GF-D8 (cell line): ENCODE measurements at places on chromosomes 7 and 10.

- no peak for DNase-seq
These were observed 14.4 kb upstream of the SH2B2 start for GRCh38 chr7:102272075-102272916.

DNA sequence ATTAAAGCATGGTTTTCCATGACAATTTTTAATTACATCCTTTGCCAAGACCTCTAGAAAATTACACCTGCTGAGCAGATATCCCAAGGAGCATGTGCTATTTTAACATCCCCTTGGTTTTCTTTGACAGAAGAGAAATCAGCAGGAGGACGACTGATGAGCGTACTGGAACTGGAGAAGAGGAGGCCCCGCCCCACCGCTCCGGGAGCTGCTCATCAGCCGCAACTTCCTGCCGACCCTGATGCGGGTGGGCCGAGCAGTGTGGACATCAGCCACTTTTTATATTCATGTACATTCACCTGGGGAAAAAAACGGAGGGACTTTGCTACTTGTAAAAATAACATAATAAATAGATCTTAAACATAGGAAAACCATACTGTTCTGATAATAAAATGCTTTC is 54.2 kb downstream of the CDC123 start:
- no peak for DNase-seq

- DNase-seq = peak; percentile 18
These were observed 57.8 kb upstream of the RAB18 start for GRCh38 chr10:27446091-27446918.

GRCh38 chr7:115491744-115492380 is 538.7 kb downstream of the TFEC start:
- DNase-seq = no peak

GRCh38 chr7:120717166-120717565 is 140.8 kb downstream of the TSPAN12 start:
- DNase-seq = no peak

- DNase-seq = no peak
These were observed 176.2 kb downstream of the RTKN2 start for GRCh38 chr10:62092301-62093030.

DNA sequence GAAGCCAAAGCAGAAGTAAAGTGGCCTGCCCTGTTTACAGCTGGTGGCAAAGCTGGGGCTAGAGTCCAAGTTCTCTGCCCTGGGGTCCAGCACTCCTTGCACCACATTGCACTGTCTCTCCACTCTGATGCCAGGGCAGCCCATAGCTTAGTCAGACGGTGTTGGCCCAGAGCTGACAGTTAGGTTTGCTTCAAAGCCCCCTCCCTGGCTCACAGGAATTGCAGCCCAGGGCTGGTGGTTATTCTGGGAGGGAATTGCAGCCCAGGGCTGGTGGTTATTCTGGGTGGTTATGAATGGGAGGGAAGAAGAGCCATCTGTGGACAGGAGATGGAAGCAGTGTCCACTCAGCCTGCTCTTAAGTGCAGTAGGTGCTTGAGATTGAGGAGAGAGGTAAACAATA is 88.9 kb downstream of the SCRN1 start:
- no peak for DNase-seq

GRCh38 chr10:680146-680545 is 9.3 kb downstream of the DIP2C start:
- no peak for DNase-seq

DNA sequence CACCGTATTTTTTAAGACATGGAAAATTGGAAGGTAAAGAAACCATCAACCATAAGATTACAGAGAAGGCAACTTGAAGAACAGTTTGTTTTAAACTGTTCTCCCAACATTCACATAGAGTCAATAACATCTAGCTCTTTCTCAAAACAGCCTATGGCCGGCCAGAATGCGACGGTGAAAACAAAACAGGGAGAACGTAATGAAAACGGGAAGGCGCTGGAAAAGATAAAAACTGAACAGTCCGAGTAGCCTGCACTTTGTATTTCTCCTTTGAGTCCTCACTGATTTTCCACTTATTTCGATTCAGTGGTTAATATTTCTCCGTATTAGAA is 637 bp downstream of the MICU1 start:
- no peak for DNase-seq

DNA sequence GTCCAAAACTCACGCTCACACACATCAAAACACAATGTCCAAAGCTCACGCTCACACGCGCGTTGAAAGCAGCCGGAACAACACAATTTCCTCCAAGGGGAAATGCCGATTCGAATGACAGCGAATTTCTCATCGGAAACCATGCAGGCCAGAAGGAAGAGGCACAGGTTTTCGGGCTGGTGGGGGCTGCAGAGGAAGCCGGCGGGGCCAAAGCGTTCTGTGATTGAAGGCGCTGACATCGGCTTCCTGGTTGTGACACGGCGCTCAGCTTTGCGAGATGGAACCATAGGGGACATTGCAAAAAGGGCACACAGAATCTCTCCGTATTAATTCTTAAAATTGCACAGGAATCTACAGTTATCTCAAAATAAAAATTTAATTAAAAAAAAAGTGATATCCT is 61.3 kb downstream of the FOXL3 start:
- DNase-seq = no peak

GRCh38 chr7:149209518-149210269 is 14.3 kb downstream of the ZNF282 start:
- no peak for DNase-seq

DNA sequence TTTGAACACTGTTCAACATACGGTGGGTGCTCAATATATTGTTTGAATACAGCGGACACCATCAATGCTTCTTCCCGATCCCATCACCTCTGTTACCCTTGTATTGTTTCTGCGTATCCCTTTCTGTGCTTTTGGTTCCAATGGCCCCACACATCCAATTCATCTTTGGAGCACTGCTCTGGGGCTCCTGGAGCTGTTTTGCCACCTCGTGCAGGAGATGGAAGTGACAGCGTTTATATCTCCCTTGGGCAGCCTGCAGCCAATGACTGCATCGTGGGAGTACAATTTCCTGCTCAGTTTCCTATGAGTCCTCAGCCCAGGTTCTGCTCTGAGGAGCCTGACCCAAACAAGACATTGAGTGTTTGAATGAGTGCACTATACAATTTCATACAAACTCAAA is 50.2 kb upstream of the PIK3CG start:
- no peak for DNase-seq

DNA sequence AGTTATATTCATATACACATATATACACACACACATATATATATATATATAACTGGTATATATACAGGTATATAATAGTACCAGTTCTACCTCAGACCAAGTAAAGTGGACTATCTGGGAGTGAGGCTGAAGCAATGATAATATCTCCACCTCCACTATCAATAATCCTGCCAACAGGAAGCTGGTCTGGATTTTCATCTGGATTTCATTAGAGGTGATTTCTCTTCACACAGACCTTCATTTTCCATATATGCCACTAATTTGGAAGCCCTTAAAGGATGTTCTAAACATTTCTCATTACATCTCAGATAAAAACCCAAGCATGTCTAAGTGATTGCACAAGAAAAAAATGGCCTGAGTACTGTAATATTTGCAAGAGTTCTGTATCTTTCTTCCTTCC is 1.7 kb upstream of the SLC35B4 start:
- DNase-seq = no peak

DNA sequence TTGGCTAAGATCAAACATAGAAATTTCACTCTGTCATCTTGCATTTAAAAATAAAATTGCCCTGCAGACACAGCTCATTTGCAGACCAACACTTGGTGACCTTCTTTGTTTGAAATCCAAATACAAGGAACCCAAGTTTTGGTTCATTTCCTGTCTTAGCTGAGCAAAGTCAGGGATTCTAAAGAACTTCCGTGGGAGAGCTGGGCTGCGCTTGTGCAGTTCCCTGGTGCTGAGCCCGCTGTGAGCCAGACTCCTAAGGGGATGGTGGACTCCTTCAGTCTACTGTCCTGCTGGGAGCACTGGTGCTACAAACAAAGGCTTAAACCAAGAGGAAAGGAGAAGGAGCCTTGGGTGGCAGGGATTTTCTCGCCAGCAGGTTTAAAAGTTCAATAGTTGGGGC is 60.0 kb downstream of the MYOF start:
- no peak for DNase-seq

DNA sequence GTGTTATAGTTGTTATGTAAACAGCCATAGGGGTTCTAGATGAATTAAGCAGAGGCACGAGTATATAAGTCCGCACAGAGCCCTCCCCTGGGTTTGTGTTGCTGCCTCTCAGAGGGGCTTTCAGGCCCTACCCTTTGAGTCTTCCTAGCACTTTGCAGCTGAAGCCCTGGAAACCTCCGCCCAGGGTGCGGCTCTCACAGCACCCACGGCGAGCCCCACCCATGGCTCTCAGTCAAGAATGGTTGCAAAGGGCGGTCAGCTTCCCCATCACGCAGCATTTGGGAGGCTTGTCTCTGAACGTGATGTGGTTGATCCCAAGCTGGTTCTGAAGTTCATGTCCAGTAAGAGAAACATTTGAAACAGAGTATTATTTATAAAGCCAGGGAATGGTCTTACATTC is 18.8 kb upstream of the INSIG1 start:
- DNase-seq = no peak

GRCh38 chr10:18500576-18500975 is 150.8 kb downstream of the NSUN6 start:
- DNase-seq = no peak

- no peak for DNase-seq
These were observed 95.3 kb downstream of the RNF32 start for GRCh38 chr7:156735851-156736250.

- DNase-seq = no peak
These were observed 233.8 kb downstream of the KCNMA1 start for GRCh38 chr10:77403761-77404160.

- peak; percentile 38 for DNase-seq
These were observed 12.5 kb downstream of the ITPRIP start for GRCh38 chr10:104325436-104326435.

DNA sequence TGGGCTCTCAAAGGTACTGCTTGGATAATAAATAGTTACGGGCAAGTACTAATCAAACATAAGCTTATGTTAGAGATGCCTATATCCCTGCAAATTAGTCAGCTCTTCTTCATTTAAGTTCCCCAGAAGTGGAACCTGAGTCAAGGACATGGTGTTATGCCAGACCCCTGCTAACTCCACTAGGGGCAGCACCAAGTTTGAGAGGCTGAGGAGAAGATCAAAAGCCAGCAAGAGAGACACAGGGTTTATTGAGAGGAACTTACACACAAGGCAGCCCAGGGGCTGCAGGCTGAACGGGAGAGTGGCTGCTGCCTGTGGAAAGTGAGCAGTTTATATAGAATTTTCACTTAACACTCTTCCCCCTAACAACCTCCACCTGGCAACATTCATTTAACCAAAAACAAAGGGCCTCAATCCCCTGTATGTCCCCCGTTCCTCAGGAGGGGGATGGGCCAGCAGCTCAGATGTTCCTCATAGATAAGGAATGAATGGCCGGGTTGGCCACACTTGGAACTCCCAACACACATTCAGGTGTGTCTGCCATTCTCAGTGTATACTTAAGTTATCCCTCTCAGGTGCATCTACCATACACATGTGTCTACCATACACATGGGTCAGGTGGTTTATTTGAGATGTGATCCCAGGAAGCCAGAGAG is 62.6 kb upstream of the GHITM start:
- no peak for DNase-seq

DNA sequence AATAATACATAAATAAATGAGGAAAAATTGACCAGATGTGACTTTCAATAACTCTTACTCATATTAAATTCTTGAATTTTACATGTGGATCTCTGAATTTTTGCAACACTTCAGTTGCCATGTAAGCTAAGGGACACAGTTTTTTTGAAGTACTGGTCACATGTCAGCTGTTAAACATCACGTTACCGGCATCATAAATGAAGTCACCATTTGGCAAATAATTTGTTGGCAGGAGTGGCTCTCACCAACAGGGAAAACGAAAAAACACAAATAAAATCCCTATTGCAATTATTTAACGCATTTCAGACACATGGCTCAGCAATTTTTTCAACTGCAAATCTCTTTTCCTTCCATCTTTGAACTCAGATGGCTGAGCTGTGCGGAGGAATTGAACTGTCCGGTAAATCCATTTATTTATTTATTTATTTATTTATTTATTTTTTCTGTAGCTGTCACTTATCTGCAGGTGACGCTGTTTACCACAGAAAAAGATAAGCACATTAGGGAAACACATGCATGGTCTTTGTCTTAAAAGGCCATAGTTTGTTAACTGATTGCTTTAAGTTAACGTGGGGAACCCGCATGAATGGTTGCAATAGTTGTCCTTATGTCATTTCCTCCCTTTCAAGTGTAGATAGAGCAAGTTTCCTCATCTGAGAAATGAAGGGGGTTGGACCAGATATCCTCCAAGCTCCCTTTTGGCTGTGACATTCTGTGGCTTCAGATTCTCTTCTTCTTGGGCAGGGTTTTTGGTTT is 64.7 kb upstream of the JAZF1 start:
- peak; percentile 84 for DNase-seq

DNA sequence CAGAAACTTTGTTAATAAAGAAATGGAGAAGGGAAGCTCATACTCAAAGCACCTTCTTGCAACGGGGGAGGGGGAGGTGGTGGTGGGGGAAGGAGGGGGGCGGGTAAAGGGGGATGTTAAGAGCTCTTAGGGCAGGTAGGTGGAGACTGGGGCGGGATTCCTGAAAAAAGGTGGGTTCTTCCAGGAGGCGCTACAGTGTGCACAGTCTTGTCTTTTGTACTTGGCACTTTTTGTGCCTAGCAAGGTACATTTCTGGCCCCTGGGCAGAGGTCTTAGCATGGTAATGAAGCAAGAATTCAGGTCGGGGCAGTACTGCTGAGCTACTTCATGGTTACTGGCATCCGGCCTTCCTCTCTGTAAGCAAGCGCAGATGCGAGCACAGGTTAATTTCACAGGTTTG is 15.2 kb upstream of the LAMB4 start:
- DNase-seq = no peak

GRCh38 chr7:45662018-45662417 is 87.8 kb downstream of the ADCY1 start:
- DNase-seq = no peak

GRCh38 chr7:27173956-27174873 is at the start of gene HOXA10:
Gene HOXA10 (minus strand): TSS chr7:27174320. CDS start chr7:27174306, 14 bp downstream.
- peak; percentile 77 for DNase-seq

- DNase-seq = no peak
These were observed 12.6 kb upstream of the PLXDC2 start for GRCh38 chr10:19803676-19804075.

DNA sequence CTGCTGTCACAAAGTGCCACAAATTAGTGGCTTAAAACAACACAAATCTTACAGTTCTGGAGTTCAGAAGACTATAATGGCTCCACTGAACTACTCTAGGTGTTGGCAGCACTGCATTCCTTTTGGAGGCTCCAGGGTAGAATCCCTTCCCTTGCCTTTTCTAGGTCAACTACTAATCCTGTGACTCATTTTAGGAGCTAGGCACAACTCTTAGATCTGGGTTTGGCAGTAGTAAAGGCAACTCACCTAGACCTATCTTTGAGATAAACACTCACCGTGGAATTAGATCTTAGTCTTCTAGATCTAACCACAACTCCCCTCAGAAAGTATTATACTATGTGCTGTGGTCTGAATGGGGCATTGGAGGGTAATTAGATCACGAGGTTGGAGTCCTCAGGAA is 60.4 kb downstream of the ANKIB1 start:
- no peak for DNase-seq

GRCh38 chr10:101292194-101293006 is 61.6 kb upstream of the BTRC start:
- DNase-seq = no peak

- no peak for DNase-seq
These were observed 478.3 kb downstream of the DNAJB6 start for GRCh38 chr7:157814931-157815705.
